ENCODE measurements at places on chromosomes 11 and 22.

DNA sequence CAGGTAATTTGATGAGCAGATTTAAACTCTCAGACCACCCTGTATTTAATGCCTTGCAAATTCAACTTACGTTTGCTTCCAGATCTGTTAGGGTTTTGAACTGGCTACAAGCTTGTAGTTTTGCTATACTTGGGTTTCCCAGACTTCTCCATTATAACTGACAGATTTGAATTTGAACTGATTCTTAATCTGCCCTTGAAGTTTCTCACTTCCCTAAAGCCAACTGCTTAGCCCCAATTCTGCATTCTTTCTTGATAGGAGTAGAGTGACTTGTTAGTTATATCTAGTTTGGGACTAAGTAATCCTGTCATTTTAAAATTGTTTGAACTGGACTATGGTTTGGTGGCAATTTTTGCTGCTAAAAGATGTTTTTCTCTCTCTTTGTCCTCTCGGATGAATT lies 9.7 kb downstream of the LAYN start:
- no peak for DNase-seq

DNA sequence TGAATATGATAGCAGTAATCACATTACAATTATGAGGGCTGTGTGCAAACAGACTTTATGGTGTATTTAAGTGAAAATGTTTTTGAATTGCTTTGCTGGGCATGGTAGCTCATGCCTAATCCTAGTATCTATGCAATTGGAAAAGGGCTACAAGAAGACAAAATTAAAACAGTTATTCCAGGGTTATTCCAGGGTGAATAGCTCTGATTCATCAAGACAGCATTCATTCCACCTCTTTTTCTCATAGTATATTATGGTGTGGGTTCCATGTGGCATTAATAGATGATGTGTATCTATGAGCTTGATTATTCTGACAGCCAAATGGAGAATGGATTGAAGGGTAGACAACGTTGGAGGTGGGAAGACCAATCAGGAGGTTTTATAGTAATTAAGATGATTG lies 12.1 kb upstream of the SIDT2 start:
- no peak for DNase-seq

- no peak for DNase-seq
Measured at GRCh38 chr11:78259777-78260487, 71.2 kb downstream of the USP35 start.

DNA sequence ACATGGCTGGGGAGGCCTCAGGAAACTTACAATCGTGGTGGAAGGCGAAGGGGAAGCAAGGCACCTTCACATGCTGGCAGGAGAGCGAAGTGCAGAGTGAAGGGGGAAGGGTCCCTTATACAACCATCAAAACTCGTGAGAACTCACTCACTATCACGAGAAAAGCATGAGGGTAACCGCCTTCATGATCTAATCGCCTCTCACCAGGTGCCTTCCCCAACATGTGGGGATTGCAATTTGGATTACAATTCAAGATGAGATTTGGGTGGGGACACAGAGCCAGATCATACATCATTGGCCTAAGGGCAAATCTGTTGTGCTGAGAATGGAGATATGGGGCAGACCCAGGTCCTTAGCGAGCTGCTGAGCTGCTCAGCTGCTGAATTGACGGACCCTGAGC lies 13.1 kb downstream of the C1QTNF6 start:
- no peak for DNase-seq

- DNase-seq: no peak
Measured at GRCh38 chr11:124190298-124191139, 7.4 kb downstream of the OR10D3 start.

- no peak for DNase-seq
Measured at GRCh38 chr11:95883381-95883780, 40.5 kb downstream of the MTMR2 start.

GRCh38 chr11:76380159-76380976 lies 564 bp downstream of the THAP12 start:
- DNase-seq: peak; percentile 38

- DNase-seq: no peak
Measured at GRCh38 chr11:88666364-88666763, 328.8 kb upstream of the CTSC start.

- DNase-seq: peak; percentile 84
Measured at GRCh38 chr11:118618115-118618990, 10.9 kb downstream of the PHLDB1 start.

- DNase-seq: peak; percentile 70
Measured at GRCh38 chr11:75388386-75389275, 10.7 kb upstream of the RPS3 start.

GRCh38 chr11:46437122-46437689 lies 45.6 kb upstream of the CHRM4 start:
- no peak for DNase-seq

- DNase-seq: no peak
Measured at GRCh38 chr11:131744847-131745246, 374.4 kb downstream of the NTM start.

- no peak for DNase-seq
Measured at GRCh38 chr11:68827733-68828132, 14.0 kb downstream of the CPT1A start.

DNA sequence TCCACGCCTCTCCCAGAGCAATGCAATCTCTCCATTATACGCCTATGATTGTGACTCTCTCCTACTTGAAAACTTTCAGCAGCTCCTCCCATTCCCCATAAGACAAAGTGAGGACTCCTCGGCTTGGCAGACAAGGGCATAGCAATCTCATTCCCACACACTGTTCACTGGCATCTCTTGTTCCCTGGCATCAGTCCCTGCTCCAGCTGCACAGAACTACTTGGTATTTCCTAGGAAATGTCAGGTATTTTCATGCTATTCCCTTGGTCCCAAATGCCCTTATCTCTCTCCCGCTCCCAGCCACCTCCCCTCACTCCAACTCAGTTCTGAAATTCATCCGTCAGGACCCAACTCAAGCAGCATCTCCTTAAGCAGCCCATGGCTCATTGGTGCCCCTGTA lies 28.4 kb downstream of the TMPRSS5 start:
- no peak for DNase-seq

- no peak for DNase-seq
Measured at GRCh38 chr22:47245786-47246185, 483.3 kb downstream of the TBC1D22A start.

DNA sequence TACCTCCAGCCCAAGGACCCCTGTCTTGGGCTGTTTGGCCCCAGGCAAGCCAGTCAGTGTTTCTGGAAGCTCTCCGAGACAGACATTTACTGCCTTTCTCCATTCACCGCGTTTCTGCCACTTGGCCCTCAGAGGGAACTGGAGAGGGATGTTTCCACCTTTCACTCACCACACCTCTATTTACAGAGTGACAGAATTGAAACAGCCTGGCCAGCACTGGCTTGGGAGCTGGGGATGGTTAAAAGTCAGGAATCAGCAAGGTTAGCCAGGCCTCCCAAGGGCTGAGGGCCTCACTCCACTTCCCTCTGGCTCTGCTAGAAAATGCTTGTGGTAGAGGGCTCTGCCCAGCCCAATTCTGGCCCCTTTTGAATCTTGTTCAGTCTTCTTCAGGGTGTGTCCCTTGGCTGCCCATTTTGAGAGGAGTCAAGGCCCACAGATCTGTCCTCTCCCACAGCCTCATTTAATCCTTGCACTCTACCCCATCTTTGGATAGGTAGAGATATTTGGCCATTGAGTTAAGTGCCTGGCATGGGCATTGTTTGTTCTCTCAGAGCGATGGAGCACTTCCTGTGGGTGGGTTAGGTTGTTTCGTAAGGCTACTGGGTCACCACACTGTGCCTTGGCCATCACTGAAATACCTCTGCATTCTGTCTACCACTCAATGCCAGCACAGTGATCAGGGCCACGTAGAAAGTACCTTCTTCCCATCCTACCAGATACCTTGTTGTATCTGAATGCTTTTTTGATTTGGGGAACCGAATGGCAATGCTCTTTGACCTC lies 119.2 kb downstream of the MICAL2 start:
- DNase-seq: no peak

GRCh38 chr11:68689737-68690625 lies 5.6 kb downstream of the GAL start:
- DNase-seq: no peak

DNA sequence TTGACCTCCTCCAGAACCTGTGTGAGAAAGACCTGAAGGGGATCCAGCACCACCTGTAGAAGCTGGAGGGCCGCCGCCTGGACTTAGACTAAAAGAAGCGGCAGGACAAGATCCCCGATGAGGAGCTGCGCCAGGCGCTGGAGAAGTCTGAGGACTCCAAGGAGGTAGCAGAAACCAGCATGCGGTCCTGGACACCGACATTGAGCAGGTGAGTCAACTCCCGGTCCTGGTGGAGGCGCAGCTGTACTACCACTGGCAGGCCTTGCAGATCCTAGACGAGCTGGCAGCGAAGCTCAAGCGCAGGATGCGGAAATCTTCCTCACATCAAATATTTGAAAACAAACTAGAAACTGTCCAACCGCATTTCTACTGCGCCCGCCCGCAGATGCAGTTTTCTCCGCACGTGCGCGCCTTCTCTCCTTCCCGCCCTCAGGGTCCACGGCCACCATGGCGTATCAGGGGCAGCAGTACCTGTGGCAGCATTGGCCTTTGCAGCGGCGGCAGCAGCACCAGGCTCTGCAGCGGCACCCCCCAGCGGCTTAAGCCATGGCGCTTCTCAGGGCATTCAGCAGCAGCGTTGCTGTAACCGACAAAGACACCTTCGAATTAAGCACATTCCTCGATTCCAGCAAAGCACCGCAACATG lies 10.2 kb downstream of the CLDN25 start:
- DNase-seq: no peak

GRCh38 chr22:46827781-46828180 lies 65.3 kb downstream of the TBC1D22A start:
- DNase-seq: no peak

DNA sequence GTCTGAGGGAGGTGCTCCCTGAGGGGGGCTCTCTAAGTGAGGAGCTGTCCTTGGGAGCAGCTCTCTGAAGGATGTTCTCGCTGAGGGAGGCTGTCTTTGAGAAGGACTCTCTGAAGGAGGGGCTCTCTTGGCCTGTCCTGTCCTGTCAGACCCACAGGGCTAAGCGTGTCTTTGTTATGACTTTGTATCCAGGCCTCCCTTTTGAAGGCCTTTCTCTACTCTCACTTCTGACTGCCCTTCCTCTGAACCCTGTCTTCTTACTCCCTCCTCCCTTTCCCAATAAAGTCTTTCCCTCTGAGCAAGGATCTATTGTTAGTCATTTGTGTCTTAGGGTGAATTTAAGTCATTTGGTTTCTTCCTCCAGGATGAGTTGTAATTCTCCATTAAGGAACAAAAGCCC lies 330.1 kb upstream of the PLET1 start:
- no peak for DNase-seq

DNA sequence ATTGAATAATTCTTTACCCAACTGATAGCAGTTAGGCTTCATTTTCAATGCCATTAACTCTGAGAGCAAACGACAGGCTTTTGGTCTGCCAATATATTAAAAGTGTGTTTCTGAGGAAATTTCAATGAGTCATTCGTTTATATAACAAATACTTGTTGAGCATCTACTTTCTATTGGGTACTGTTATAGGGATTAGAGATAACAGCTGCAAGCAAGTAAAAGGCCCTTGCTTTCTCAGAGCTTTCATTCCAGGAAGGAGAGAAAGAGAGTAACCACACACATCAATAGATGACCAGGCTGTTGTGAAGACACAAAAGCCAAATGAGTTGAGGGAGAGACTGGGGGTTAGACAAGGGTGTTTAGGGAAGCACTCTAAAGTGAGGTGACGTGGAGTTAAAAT lies 35.7 kb downstream of the CD44 start:
- DNase-seq: no peak

- peak; percentile 39 for DNase-seq
Measured at GRCh38 chr11:61160487-61161189, 588 bp downstream of the VPS37C start.

DNA sequence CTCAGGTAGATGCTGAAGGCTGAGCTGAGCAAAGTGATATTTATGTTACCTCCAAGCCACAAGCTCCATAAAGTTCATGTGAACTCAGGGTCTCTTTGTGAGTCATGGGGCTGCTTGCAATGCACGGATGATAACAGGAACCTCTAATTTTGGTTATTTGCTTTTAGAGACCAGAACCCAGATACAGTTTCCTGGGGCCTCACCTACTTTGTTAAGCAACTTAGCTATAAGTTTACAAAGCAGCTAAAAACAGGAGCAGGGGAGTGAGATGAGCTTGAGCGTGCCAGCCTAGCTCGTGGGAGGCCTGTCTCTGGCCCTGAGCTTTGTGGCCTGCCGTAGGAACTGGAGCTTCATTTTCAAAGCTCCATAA lies 29.2 kb downstream of the SREBF2 start:
- DNase-seq: no peak

DNA sequence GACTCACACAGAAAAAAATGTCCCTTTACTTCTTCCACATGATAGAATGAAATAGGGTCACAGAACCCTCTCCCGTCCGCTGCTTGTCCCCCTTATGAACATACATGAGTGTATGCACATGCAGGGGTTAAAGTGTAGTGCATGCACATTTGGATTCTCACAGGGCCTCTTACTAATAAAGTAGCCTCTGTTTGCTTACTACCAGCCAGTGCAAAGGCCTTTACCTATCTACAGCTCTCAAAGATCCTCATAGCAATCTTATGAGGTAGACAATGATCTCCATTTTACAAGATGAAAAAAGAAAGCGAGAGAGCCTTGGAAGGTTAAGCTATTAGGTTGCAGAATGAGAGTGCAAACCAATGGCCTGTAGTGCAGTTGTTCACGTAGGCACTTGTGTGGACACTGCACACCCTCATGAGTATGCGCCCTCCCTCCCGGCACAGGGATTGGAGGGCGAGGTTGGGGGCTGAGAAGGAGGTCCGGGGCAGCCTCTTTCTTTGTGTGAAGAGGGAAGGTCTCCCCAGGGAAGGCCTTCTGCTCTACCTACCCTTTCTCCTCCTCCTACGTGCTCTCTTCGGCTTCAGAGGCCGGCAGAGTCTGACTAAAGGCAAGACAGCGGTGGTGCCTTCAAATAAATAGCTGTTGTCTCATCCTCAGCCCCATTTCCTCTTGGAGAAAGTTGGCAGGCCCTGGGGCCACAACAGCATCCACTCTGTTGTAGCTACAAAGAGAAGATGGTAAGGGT lies 91.3 kb downstream of the CEP164 start:
- DNase-seq: no peak

GRCh38 chr11:92455210-92455790 lies 230.7 kb downstream of the FAT3 start:
- no peak for DNase-seq

GRCh38 chr22:49962751-49963646 lies 2.4 kb downstream of the PIM3 start:
- no peak for DNase-seq

GRCh38 chr22:33920197-33920540 lies at the start of gene LARGE1:
Gene LARGE1, minus strand, starts transcription at chr22:33920476.
- peak; percentile 22 for DNase-seq

- DNase-seq: no peak
Measured at GRCh38 chr11:110778343-110778742, 66.1 kb upstream of the ARHGAP20 start.

GRCh38 chr11:88307749-88308425 lies 29.6 kb downstream of the CTSC start:
- no peak for DNase-seq

DNA sequence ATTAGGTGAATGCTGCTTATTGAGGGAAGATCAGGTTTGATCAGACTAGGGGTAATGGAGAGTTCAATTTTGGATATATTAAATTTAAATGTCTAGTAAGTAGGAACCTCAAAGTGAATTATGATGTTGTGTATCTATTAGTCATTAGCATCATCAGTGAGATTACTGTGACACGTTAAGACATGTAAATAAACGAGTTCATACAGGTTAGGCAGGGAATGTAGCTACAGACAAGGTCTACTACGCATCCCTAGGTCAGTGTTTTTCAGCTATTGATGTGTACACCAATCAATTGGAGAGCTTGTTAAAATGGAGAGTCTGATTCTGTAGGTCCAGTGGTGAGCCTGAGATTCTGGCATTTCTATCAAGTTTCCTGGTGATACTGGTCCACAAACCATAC lies 120.1 kb upstream of the LRRC4C start:
- DNase-seq: no peak

- no peak for DNase-seq
Measured at GRCh38 chr11:114211444-114212121, 84.6 kb upstream of the NNMT start.
